ENCODE measurements at places on chromosomes 5 and 9.

DNA sequence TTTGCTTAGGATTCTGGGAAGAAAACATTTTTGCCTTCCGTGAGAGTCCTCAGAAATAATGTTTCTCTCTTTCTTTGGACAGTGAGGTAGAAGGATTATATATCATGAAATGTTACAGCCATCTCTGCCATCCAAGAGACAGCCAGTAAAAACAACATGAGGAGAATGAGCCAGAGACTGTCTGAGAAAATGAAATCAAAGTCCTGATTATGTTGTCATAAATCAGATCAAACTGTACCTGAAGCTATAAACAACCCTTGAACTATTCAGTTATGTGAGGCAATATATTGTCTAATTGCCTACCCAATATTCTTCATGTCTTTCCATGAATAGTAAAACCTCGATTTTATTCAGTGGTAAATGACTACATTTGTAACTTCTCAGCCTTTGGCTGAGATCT lies 9.2 kb upstream of the HTR4 start:
- DNase-seq, result no peak

GRCh38 chr9:131589124-131589711 lies 43.9 kb downstream of the PRRT1B start:
- DNase-seq, result no peak

- no peak for DNase-seq
Observed at GRCh38 chr5:68528821-68529273, 313.3 kb downstream of the PIK3R1 start.

DNA sequence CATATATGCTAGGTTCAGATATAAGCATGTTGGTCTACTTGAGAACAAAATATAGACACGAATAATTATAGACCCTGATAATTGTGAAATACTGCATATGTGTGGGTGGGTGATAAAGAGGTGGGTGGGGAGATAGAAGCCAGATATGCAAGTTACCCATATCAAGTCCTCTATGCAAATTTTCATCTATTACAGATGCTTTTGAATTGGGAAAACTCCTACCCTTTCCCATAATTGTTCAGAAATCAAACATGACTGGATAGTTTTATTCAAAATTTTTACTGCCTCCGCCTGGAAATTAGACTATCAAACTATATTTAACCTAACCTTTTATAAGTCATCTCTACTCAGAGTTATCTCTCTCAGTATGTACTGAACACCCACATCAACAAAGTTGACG lies 157.5 kb downstream of the MEF2C start:
- no peak for DNase-seq

- DNase-seq, result no peak
Observed at GRCh38 chr5:179188636-179189035, 128.5 kb downstream of the ZNF354C start.

DNA sequence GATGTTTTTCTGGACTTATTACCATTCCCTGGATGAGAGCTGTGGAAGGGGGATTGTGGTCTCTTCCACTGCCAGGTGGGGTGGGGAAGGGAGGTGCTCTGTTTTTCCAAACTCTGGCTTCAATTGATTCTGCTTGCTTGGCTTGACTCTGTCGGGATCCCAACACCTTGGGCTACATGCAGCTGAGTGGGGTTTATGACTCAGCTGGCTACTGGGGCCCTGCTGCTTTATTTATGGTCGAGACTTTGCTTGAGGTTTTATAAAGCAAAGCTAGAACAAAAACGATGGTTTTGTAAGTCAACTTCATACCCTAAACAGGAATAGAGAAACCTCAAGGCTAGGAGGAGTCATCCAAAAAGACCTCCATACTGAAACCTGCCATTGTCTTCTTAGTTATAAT lies 76.3 kb downstream of the AOPEP start:
- DNase-seq, result peak; percentile 69

- DNase-seq, result no peak
Observed at GRCh38 chr9:6000955-6001354, 14.5 kb downstream of the RANBP6 start.

- no peak for DNase-seq
Observed at GRCh38 chr9:131554843-131555351, 9.6 kb downstream of the PRRT1B start.

DNA sequence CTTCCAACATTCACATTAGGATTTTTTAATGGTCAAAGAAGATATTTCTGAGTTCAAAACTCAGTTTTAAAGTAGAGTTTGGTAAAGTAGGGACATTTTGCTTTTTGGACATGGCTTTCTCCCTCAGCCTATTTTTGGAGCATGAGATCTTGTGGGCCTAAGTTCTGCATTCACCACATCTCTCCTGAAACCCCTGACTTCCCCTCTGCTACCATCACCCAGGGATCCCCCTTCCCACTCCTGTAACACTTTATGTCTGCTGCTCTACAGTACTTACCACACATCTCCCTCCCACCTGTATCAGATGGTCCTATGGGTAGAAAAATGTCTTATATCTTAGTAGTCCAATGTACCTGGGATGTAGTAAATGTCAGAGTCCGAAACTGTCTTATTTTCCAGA lies 48.2 kb upstream of the JAK2 start:
- no peak for DNase-seq

DNA sequence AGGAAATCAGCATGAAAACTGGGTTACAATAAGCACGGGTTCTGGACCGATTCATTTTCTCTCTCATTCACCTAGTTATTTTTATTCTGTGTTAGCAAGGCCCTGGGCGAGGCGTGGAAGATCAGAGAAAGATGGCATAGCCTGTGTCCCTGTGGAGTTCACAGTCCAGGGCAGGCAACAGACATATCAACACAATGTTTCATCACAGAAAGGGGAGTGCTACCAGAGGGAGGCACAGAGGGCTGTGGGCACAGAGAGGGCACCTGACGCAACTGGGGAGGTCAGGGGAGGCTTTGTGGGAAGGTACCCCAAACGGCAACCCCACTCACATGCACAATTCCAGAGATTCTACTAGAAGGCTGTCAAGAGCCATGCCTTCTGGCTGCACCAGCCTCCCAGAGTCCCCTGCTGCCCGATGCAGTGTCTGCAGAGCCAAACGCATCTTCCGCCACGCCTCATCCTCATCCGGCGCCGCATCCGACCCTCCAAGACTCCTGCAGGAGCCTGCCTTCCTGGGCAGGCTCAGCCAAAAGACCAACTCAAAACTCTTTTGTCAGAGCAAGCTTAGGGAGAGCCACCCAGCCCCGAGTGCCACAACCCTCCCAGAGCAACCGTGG lies 1.4 kb downstream of the FAM193B start:
- no peak for DNase-seq

DNA sequence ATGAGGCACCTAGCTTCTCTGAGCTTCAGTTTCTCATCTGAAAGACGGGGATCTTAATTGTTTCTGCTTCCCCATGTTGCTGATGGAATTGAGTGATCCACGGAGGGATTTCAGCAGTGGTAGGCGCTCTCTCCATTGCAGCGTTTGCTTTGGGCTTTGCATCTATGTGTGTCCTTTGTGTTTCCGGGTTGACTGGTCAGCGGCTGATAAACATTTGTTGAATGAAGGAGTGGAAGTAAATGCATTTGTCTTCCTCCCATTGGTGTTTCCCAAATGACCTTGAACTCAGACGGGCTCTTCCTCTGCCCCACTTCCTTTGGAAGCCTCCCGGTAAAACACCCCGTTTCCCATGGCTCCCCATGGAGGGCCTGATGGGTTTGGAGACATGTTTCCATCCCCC lies 117.2 kb downstream of the GAPVD1 start:
- no peak for DNase-seq

All from activated CD4-positive, alpha-beta T cell treated with anti-CD3 and anti-CD28 coated beads, Interleukin-2, Interleukin-4, amounts not matched to agents 100 ng/mL and 50 ng/mL, durations not matched to agents 16 hours and 8 hours (primary cell).